ENCODE measurements at places on chromosomes 4 and X.

- no peak for DNase-seq
These were observed 51.7 kb downstream of the PIR start for GRCh38 chrX:15441464-15441863.

DNA sequence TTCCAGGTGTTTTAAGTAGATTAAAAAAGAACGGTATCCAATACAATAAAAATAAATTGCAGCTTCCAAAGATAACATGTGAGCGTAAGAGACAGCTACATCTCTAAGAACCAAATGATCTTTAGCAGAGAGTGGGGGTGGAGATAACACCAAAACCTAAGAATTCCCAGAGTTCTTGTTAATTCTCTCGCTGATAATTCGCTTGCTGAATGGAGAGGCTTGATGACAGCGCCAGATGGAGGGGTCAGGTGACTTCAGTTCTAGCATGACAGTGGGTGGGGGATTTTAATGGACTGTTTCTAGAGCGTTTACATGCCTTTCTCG is 2.3 kb downstream of the CLCN4 start:
- DNase-seq: no peak

- no peak for DNase-seq
These were observed 73.3 kb downstream of the FIP1L1 start for GRCh38 chr4:53450773-53451172.

- no peak for DNase-seq
These were observed 63.4 kb downstream of the F11 start for GRCh38 chr4:186329372-186329771.

GRCh38 chr4:5755161-5755560 is 44.2 kb downstream of the EVC start:
- DNase-seq: no peak

- DNase-seq: no peak
These were observed 77.0 kb downstream of the LRP2BP start for GRCh38 chr4:185318679-185319078.

DNA sequence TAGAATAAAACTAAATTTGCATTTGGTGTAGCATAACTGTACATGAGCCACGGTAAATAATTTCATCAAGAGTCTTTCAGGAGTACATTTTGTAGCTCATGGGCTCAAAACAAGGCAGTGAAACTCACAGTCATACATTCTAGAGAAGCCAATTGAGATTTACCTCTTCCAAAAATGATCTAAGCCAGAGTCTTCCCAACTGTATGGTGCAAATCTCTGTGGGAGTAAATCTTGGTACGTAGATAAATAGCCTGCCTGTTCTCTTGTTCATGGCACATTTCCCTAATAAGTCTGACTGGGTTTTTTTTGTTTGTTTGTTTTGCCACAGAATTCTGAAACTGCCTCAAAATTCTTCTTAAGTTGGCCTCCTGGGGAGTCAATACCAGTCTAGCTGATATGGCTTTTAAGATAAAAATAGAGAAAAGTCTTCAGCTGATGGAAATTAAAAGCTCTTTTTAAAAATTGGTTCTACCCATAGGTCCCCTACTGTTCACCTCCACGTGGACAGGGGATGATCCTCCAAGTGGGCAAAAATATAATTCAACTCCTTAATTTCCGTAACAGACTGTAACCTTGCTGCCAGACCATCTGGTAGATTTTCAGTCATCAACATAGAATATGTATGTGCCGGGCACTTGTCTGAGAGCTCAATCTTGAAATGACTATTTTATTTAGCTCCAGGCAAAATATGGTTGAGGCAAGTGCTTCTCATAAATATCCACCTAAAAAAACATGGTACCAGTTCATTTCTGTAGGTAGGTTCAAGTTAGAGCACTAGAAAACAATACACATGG is 365.4 kb downstream of the PDHA2 start:
- DNase-seq: no peak

DNA sequence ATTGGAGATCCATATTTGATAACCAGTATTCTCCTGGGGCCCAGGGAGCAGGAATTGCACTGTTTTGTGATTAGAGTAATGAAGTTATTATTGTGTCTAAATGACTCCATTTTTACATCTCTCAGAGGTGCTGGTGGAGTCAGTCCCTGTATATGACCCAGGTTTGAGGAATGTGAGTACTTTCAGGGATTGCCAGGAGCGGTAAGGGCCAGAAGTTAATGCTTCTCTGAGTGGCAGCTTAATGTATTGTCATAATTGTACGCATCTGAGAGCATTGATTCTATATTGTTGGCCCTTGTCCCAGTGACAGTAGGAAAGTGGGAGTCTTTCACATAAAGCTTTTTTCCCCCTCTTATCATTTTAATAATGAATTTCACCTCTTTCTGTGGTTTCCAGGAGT is 146.2 kb downstream of the GATB start:
- DNase-seq: no peak

DNA sequence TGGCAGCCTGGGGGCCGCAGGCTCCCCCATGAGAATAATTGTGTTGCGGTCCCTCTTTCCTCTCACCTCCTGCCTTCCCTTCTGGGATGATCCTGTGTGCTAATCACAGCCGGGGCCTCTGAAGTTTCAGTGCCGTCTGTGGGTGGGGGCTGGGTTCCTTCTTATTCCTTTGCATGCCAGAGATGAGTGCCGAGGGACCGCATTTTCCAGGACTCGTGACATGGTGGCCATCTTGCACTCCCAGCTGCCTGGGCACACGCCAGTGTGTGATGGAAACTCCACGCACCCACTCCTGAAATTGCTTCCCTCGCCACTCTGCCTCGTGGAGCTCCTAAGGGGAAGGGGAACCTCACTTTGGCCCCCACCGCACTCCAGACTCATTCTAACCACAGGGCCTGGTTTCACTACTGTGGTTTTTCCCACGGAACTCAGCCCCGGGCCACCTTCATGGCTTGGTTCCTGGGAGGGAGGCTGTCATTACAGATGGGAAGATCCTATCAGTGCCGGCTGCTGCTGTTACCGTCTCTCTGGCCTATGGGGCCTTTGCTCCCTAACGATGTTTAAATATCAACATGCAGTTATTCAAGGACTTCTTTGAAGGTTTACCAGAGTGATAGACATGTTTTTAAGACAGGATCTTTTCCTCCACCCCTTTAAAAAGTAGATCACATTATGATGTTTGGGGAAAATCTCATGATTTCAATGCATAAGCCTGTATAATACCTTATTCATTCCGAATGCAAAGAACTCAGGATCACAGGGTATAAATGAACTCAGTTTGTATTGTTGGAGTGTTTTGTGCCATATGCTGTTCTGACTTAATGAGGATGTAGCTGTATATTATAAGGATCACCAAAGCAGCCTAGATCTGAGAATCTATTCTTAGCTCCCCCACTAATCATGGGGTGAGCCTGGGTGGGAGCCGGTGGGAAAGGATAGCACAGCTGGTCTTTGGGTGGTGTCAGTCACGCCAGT is 89.6 kb downstream of the SORCS2 start:
- DNase-seq: no peak

DNA sequence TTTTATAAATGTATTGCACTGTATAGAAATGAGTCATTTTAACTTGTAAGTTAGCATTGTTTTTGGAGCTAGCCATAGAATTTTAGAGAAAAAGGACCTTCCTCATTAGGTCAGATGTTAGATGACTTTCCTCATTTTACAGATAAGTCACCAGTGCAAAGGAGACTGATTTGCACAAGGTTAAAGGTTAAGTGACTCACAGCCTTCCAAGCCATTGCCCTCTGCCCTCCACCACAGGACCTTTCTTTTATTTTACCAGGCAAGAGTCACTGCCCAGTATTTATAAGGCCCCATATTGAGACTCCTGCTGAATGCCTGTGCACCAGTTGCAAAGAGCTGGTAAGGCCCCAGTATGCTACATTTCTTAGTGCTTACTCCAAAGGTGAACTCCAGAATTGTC is 4.2 kb upstream of the ABCG2 start:
- DNase-seq: no peak

DNA sequence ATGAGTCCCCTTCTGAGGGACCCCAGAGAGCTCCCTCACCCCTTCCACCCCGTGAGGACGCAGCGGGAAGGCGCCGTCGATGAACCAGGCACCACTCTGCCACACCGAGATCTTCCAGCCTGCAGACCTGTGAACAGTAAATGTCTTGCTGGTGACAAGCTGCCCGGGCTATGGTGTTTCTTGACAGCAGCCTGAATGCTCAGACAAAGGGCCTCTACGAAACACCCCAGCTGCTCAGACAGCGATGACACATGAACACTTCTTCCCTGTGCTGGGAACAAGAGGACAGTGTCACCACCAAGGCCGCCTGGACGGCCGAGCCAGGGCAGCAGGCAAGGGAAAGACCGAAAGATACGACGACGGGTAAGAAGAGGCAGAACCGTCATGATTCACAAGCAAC is 30.6 kb upstream of the GTPBP6 start:
- no peak for DNase-seq

DNA sequence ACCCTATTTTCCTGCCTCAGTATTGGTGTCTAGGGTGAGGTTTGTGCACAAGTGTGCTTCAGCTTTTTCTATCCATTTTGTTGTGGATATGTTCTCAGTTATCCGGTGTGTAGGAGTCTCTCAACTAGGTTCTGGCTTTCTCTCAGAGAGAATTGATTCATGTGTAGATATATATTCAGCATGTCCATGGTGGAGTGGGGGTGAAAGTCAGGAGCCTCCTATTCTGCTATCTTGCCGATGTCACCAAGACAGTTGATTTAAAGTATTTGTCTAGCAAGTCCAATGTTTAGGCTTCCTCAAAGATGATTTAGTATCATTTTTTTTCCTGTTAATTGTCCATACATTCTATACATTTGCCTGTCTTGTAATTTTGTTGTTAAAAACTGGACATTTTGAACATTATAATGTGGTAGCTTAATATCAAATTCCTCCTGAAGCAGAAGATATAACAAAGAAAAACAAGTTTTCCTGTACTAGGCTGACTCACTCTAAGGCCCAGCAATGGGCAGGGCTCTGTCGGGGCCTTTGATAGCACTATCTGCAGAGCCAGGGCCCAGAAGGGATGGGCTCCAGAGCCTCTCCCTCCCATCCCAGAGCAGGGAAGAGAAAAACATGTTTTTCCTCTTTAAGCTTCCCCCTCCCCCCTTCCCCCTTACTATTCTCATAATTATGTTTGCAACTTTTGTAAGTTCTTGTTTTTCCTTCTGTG is 37.6 kb downstream of the GLUD2 start:
- no peak for DNase-seq

- DNase-seq: no peak
These were observed 2.2 kb upstream of the GPR78 start for GRCh38 chr4:8577972-8578371.

- no peak for DNase-seq
These were observed 580.6 kb downstream of the TRIML1 start for GRCh38 chr4:188719794-188720193.

DNA sequence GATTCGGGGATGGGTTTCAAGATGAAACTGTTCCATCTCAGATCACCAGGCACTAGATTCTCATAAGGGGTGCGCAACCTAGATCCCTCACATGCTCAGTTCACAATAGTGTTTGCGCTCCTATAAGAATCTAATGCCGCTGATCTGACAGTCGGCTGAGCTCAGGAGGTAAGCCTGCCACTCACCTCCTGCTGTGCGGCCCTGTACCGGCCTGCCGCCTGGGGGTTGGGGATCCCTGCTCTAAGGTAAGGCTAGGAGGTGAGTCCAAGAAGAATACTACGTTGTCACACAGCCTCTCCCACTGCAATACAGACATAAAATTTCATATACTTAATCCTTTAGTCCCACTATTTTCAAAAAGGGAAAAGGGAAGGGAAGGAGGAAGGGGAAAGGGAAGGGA is 213.4 kb upstream of the HCCS start:
- DNase-seq: no peak

DNA sequence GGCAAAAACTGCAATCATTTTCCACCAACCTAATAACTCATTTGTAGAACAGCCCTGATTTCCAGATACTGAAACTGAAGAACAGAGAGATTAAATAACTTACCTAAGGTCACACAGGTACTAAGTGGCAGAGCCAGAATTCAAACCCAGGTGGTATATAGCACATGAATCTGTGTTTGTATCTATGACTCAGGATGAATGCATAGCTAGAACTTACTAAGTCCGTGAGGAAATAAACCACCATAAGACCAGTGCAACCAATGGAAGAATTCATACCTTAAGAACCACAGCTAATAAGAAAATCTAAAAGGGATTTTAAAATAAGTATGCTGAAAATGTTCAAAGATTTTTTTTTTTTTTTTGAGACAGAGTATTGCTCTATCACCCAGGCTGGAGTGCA is 1.5 kb upstream of the PLAC1 start:
- no peak for DNase-seq

DNA sequence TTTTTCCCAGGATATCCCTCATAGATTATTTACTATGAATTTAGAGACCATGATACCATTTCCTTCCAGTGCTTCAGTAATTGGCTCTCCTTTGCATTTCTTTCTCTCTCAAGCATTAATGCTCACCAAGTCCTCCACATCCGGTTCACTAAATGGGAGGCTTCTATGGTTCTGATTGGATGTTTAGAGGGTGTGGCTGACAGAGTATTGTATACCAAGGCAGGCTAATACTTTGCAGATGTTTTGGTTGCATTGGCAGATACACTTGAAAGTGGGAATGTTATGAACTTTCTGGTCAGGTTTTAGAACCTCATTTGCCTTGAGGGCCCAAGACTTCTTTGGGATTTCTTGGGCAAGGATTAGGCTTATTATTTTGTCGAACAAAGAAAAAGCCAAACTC is 24.2 kb downstream of the CBLL2 start:
- no peak for DNase-seq

DNA sequence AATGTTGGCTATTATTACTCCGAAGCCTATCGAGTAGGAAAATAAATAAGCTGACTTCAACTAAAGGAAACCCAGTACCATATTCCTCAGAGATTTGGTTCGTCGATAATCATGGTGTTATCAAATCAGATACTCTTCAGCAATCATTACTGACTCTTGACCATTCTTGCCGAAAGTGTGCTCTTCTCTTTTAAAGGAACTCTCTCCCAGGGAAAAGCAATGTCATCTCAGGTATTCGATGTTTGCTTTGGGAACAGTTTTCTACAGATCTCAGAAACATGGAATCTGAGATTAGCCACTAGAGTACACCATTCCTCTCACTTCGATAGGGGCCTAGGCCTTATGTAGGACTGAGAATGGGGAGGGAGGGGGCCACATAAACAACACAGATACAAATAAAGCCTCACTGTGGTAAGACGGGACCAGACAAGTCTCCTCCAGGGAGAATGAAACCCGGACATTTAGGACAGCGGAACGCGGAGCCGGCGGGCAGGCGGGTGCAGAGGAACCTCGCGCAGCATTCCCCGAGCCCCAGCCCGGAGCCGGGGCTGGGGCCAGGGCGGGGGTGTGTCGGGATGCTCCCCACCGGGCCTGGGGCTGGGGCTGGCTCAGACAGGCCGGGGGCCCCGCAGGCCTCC is 581 bp downstream of the DNAJB14 start:
- DNase-seq: no peak

DNA sequence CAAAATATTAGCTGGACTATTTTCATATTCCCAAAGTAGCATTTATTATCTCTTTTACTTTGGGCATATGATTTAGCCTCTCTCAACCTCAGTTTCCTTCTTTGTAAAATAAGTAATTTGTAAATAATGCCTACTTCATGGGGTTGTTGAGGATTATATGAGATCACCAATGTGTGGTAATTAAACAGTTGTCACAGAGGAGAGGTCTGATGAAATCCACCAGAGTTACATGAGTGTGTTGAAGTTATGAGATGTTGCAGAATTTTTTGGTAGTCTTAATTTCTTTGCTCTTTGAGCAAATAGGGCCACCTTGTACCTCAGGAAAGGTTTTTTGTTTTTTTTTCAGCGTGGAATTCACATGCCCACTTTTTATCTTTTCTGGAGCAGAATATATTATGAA is 1.4 kb downstream of the COX7B start:
- DNase-seq: no peak

Data from stimulated activated CD8-positive, alpha-beta memory T cell treated with anti-CD3 and anti-CD28 coated beads, Interleukin-15, amount 100 ng/mL, for 24 hours (primary cell).